OCI-LY7 (cell line): ENCODE measurements at places on chromosomes 4 and X. TPM values are rescaled to one million over a fixed set of nuclear protein-coding genes. Genes with fewer than 3 reads are reported as not detected.

TLR8 gene
- total RNA-seq, result not detected in 2 replicates

PLP1 gene
- not detected in 2 replicates for total RNA-seq

VCX3A gene
- total RNA-seq, result not detected in 2 replicates

MYOZ2 gene
- not detected in 2 replicates for total RNA-seq

CT47B1 gene
- total RNA-seq, result not detected in 2 replicates

MID2 gene
- total RNA-seq, result not detected in 2 replicates

GUCY1B1 gene
- not detected in 2 replicates for total RNA-seq

ENAM gene
- total RNA-seq, result 3.5 and 6.2 TPM in 2 replicates

MAP3K15 gene
- total RNA-seq, result not detected in 2 replicates

EPGN gene
- total RNA-seq, result not detected in 2 replicates

GLRA2 gene
- total RNA-seq, result not detected in 2 replicates

PCDH11X gene
- total RNA-seq, result not detected in 2 replicates

COPS4 gene
- total RNA-seq, result 35.5 and 38.5 TPM in 2 replicates

GABRQ gene
- total RNA-seq, result not detected in 2 replicates

- no peak for DNase-seq
Measured at GRCh38 chr4:144645631-144646522, at the start of gene HHIP. TSS of gene HHIP (plus strand) at chr4:144646156. CDS start at chr4:144646676, 520 bp downstream.

DNA sequence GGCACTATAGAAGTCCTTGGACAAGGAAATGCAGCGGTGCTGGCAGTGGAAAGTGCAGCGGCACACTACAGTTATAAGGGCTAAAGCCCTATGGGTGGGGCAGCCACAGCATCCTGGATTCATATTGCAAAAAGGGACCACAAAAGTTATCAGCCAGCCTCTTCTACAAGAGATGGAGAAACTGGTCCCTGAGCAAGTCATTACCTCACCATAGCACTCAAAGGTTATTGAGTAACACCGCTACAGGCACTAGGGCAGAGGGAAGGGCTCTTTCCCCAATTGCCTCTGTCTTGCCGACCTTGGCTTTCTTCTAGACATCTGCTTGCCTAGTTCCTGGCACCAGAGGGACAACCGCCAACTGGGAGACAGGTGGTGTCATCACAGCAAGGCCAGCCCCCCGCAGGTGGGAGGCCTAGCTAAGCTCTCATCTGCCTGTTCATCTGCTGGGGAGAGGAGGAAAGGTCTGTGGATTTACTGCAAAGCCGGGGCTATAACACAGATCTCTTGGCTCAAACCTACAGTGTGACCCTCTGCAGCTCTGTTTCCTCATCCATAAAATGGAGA, 600.0 kb downstream of the BCOR start:
- DNase-seq, result no peak

- DNase-seq, result no peak
Measured at GRCh38 chr4:169437299-169438047, 166.7 kb upstream of the SH3RF1 start.

DNA sequence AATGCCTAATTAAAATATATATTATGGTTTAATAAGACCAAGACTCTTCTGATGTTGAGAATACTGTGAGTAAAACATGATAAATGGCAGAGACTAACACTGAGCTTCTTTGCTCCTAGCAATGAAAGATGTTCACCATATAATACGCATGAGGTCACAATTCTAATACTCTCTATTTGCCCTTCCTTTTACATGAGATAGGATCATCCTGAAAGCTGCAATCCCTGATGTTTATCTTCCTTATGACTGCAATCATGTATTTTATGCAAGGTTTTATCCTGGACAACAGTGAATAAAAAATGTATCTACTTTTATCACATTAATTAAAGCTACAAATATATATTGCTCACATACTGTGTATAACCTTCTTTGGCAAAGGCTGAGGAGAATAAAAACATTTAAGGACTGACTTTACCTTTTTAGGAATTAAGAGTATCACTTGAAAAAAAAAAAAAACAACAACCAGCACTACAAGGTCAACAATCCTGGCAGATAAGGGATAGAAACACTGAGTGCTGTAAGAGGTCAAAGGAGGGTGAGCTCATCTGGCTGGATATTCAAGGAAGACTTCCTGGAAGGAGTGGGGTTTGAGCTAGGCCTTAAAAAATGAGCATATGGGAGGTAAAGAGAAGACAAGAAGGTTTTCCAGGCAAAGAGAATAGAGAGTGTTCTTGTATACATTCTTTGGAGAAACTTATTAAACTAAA, 99.9 kb downstream of the AREG start:
- no peak for DNase-seq

DNA sequence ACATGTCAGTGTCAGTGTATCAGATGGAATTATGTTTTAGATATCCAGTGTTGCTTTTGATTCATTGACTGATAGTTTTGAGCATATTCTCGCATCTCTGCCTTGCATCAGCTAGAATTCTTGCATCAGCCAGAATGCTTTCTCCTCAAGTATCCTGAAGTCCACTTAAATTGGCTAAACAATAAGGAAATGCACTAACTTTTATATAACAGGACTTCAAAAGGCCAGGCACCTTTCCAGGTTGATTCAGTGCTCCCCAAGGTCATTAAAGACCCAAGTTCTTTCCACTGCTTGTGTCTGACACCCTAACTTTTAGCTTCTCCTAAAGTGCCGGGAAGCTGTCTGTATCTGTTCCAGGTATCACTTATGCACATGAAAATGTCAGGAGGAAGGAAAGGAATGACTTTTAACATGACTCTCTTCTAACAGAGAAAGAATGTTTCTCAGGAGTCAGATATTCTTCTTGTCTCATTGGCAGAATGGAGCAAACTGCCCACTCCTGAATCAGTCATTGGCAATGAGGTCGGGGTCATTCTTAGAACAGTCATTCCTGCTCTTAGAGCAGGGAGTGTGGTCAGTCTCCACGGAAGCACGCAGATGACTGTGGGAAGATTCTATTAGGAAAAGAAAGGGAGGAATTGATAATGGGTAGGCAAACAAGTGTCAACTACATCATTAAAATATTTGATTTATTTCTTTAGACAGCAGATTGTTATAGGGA, 92.9 kb upstream of the TLL1 start:
- no peak for DNase-seq

GRCh38 chr4:151933122-151933827, 172.5 kb upstream of the GATB start:
- DNase-seq, result no peak

- DNase-seq, result no peak
Measured at GRCh38 chrX:101395789-101396188, 5.0 kb downstream of the RPL36A start.

- DNase-seq, result no peak
Measured at GRCh38 chrX:43469391-43470054, 186.6 kb upstream of the MAOA start.

DNA sequence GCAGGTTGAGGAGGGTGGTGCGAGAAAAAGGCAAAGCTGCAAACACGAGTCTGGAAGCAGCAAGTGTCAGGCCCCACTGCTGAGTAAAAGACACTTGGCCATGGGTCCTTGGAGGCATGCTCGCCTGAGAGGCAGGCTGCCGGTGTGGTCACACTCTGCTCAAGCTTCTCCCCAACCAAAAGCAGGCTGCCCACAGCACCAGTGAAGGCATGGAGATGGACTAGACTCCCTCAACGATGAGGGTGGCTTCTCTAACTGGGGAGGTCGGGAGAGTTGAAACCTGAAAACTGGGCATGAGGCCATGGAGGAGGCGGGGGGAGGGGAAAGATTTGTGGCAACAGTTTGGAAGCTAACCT, 86.5 kb downstream of the ATG4A start:
- no peak for DNase-seq

DNA sequence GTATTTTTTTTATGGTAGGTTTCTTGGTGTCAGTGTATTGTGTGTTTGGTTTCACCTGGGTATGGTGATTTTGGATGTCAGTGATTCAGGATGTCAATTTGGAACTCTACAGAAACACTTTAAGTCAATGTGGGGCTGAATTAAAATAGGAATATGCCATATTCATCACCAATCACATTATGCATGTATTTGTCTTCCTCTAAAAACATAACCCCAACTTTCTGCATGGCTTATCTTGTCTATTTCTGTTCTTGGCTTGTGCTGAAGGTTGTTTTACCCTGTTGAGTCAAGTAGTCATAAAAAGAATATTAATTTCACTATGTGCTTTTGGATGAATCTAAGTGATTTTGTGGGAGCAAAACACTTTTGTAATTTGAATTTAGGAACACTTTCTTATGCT, 19.0 kb downstream of the ZNF721 start:
- no peak for DNase-seq

DNA sequence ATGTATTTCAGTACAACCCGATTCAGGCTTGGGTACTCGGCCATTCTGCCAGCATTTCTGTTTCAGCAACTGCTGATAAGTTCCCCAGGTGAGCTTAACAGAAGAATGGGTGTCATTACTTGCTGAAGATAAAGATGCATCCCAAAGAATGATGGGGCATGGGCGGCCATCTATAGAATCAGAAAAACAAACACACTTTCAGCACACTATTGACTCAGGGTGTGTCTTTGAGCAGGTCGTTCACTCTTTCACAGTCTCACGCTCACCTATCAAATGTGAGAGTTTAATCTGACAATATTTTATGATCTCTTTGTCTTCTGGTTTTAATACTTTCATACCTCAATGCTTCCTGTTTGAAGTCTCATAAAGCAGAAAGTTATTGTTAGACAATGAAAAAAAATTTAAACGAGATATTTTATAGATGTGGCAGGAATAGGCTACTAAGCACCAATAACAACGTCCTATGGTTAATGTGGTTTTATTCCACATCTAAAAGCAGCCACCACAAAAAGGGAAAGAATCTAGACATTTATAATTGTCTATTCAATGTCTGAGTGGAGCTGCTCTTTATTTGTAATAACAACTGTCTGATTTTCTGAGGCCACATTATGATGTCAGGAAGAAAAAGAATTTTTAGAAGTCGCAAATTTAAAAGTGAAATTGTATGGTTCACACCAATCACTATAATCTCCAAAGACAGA, 17.0 kb downstream of the GASK1B start:
- DNase-seq, result no peak

DNA sequence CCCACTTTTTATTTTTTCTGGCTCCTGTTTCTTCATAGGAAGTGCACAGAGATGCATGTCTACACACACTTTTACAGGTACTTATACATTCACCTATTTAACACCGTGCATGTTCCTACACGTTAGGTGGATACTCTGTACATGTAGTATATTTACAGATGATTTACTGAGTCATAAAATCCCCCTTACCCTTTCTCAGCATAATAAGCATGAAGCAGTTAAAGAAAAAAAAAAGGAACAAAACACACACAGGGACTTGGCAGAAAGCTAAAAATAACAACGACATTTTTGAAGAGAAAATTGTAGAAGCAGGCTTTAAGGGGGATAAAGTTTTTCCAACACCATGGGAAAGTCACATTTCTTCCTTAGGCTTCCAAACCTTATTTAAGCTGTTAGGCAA, 96.4 kb upstream of the IQCM start:
- DNase-seq, result no peak

DNA sequence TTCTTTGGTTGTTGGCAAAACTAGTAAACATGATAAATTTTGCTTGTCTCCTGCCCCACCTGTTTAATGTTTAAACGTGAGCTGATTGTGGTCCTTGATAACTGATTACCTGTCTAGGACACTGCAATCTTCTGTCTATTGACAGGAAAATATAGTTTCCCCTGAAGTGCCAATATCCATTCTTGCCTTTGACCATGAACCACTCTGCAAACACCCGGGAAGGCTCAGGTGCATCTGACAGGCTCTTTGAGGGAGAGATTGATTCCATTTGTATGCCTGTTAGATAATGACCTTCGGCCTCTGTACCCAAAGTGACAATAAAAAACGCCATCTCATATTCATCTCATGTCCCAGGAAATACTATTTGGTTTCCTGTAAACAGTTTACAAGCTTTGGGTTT, 453.0 kb downstream of the CENPC start:
- DNase-seq, result no peak

DNA sequence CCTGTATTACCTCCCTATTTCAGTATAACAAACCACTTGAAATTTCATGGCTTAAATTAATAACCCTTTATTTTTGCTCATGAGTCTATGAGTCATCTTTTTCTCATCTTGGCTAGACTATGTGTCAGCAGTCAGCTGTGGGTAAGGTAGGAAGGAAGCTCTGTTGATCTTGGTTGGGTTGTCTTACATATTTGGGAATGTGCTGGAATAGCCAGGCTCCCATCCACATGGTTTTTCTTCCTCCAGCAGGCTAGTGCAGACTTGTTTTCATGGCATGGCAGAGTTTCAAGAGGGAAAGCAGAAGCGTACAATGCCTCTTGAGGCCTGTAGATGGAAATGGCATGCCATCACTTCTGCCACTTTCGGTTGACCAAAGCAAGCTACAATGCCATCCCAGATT, 89.7 kb downstream of the LINC00632 start:
- no peak for DNase-seq

DNA sequence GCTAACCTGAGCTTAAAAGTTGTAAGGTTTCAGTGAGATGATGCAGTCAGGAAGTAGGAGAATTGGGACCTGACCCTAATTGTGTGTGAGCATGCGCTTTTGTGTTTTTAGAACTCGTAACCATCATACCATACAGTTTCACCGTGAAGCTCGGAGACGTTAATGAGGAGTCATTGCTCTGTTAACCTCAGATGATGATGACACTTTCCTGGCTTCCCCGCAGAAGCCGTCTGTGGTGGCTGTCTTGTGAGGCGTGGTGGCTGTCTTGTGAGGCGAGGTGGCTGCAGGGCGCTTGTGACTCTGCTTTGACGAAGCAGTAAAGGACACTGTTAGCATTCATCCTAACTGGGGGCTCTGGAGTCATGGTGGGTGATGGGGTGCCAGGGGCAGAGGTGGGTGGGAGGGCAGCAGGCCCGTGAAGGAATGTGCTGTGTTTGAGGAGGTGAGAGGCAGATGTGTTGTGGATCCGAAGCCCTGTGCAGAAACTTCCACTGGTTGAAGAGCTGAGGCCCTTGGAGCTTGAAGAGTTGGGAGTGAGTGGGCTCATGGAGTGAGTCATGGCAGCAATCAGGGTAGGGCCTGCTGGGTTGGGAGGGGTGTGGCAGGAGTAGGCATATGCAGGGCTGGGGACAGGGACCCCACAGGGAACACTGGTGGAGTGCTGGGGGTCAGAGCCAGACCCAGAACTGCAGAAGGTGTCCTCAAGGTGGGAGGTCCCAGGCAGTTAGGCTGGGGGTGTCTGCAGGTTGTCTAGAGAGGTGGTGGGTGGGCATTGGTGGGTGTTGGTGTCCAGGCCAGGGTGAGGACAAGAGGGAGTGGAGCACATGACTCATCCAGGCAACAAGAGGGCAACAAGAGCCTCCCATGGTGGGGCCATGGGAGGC, 57.4 kb downstream of the NSD2 start:
- no peak for DNase-seq

DNA sequence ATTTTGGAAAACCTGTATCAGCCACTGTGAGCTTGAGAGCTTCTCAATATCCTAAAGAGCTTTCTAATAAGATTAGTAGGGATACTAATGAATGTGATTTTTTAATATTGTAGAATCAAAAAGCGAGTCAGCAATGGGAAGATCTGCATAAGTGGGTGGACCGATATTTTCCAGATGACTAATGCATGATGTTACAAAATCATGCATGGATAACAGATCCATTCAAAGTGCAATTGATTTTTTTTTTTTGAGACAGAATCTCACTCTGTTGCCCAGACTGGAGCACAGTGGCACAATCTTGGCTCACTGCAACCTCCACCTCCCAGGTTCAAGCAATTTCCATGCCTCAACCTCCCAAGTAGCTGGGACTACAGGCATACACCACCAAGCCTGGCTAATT, 7.3 kb upstream of the CLDN2 start:
- no peak for DNase-seq

GRCh38 chrX:152735860-152736511, 2.4 kb downstream of the MAGEA12 start:
- DNase-seq, result no peak
